KG1 (cell line): ENCODE measurements at places on chromosomes 3 and 15.

DNA sequence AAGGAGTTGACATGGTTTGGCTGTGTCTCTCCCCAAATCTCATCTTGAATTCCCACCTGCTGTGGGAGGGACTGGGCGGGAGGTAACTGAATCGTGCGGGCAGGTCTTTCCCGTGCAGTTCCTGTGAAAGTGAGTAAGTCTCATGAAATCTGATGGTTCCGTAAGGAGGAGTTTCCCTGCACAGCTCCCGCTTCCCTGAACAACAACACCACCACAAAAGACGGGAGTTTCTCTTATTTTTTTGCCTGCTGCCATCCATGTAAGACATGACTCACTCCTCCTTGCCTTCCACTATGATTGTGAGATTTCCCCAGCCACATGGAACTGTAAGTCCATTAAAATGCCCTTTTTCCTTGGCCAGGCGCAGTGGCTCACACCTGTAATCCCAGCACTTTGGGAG, 22.7 kb downstream of the XXYLT1 start:
- DNase-seq, result no peak

- no peak for DNase-seq
These were observed 24.3 kb upstream of the HEG1 start for GRCh38 chr3:125080077-125080476.

DNA sequence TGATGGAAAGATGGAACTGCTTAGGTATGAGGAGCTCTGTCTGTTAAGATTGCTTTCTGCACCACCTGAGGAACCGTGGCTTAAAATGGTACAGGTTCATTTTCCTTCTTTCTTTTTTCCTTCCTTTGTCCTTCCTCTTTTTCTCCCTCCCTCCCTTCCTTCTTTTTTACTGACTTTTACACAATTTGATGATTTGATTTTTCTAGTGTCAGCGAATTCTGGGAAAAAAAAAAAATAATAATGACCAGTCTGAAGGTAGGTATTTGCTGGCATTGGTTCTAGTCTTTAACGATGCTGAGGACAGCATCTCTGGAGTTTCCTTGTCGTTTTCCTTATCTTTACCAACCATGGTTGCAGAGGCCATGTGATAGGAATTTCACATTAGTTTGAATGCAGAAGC, 613.5 kb downstream of the EDEM1 start:
- DNase-seq, result no peak

- DNase-seq, result no peak
These were observed 29.9 kb upstream of the VIPR1 start for GRCh38 chr3:42472555-42472954.

- DNase-seq, result no peak
These were observed 73.0 kb downstream of the FAM43A start for GRCh38 chr3:194758716-194759115.

DNA sequence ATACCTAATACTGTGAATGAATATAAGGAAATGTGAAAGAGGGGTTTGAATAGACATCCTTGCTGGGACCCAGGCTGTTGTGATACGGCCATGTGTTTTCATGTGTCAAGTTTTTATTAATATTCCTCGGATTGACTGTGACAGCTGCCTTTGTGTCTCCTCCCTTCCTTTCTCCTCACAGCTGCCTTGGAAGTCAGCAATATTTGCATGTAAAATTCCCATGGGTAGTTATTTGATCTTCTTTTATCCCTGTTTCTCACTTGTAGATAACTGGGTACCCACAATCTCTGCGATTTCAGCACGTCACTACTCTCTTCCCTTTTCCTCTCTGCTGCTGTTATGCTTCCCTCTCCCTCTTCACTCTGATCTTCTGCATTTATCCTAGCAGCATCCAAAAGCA, 9.4 kb downstream of the GPR156 start:
- DNase-seq, result no peak

DNA sequence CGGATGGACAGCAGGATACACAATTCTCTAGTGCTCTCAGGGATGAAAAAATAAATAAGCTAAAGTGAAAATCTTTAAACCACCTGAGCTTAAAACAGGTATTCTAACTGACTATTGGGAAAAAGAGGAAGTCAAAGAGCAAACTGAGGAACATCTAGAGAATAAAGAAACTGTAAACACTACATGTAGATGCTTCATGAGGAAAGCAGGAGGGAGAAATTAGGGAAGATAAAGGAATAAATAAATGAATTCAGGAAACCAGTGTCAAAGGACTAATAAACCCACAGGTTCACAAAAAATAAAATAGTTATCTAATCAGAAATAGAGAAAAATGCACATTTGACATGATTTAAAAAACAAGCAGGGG, 525 bp upstream of the MCCC1 start:
- no peak for DNase-seq
